ENCODE measurements at places on chromosomes 12 and 14. TPM values are rescaled to one million over a fixed set of nuclear protein-coding genes. Genes with fewer than 3 reads are reported as not detected.

- H3K4me3 ChIP-seq: peak within 1 kb of the TSS; percentile 95
- H3K27me3 ChIP-seq: no peaks in the 10 kb centered on the region
- H3K27ac ChIP-seq: peak within 1 kb of the TSS; percentile 74
- peaks cover 25% of the 10 kb centered on the region for H3K4me1 ChIP-seq
These were observed at the start of gene BRI3BP for GRCh38 chr12:124993626-124994436. BRI3BP (plus strand) TSS chr12:124993645; CDS start chr12:124993791, 146 bp downstream.

DNA sequence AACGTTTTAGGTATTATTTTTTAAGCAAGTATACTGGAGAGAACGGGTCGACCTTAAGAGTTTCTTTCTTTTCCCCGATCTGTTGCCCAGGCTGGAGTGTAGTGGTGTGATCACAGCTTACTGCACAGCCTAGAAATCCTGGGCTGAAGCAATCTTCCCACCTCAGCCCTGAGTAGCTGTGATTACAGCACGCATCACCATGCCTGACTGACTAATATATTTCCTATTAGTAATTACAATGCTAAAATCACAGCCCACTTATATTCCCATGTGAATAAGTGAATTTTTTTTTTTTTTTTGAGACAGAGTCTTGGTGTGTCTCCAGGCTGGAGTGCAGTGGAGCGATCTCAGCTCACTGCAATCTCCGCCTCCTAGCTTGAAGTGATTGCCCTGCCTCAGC, 50.4 kb downstream of the DICER1 start:
- peaks cover 26% of the 10 kb centered on the region for H3K36me3 ChIP-seq
- H3K4me1 ChIP-seq: no peaks in the 10 kb centered on the region
- no peak overlapping the region for H3K4me3 ChIP-seq
- H3K27ac ChIP-seq: no peak overlapping the region

GRCh38 chr12:1319212-1319611, 275.2 kb downstream of the FBXL14 start:
- DNase-seq: no peak
- H3K36me3 ChIP-seq: peaks cover 14% of the 10 kb centered on the region
- H3K4me3 ChIP-seq: no peak overlapping the region
- peaks cover 12% of the 10 kb centered on the region for H3K4me1 ChIP-seq
- H3K27me3 ChIP-seq: no peaks in the 10 kb centered on the region

GRCh38 chr14:69262516-69262915, 2.6 kb downstream of the GALNT16 start:
- peaks cover 7% of the 10 kb centered on the region for H3K4me1 ChIP-seq
- no peak overlapping the region for H3K4me3 ChIP-seq
- peaks cover 50% of the 10 kb centered on the region for H3K27me3 ChIP-seq
- H3K36me3 ChIP-seq: no peaks in the 10 kb centered on the region
- no peak overlapping the region for H3K27ac ChIP-seq

DNA sequence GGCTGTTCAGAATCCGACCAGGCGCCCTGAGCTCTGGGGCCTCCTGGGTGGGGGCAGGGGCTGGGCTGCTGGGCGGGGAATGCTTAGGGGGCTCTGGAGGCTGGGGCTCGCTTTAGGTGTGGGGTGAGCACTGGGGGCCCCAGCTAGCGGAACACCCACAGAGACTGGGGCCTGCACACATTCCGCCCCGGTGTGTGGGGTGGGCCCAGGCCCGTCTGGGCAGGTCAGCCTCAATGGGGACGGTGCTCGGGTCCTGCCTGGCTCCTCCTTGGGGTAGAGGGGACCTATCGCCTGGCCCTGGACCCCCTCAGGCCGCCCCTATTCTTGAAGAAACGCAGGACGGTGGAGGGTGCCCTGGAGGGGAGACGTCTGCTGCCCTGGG, 364.8 kb downstream of the TMEM121 start:
- H3K4me1 ChIP-seq: no peaks in the 10 kb centered on the region
- no peaks in the 10 kb centered on the region for H3K36me3 ChIP-seq
- DNase-seq: no peak
- H3K27ac ChIP-seq: no peak overlapping the region
- H3K4me3 ChIP-seq: no peak overlapping the region
- H3K27me3 ChIP-seq: peaks cover 7% of the 10 kb centered on the region

GRCh38 chr14:93065272-93065730, 50.4 kb downstream of the ITPK1 start:
- H3K27ac ChIP-seq: peak overlapping the region; percentile 85
- H3K36me3 ChIP-seq: no peaks in the 10 kb centered on the region
- H3K4me3 ChIP-seq: peak overlapping the region; percentile 8
- H3K27me3 ChIP-seq: no peaks in the 10 kb centered on the region
- peak; percentile 25 for DNase-seq
- H3K4me1 ChIP-seq: peaks cover 56% of the 10 kb centered on the region

- H3K27ac ChIP-seq: no peak overlapping the region
- DNase-seq: no peak
- H3K36me3 ChIP-seq: no peaks in the 10 kb centered on the region
- H3K4me3 ChIP-seq: no peak overlapping the region
- H3K27me3 ChIP-seq: peaks cover 6% of the 10 kb centered on the region
These were observed 102.7 kb downstream of the KCNMB4 start for GRCh38 chr12:70468741-70469140.

- no peak overlapping the region for H3K4me3 ChIP-seq
- no peaks in the 10 kb centered on the region for H3K36me3 ChIP-seq
- no peaks in the 10 kb centered on the region for H3K4me1 ChIP-seq
- no peak overlapping the region for H3K27ac ChIP-seq
- DNase-seq: no peak
- H3K27me3 ChIP-seq: peaks cover 50% of the 10 kb centered on the region
These were observed 80.9 kb upstream of the OTX2 start for GRCh38 chr14:56891226-56891625.

- H3K27me3 ChIP-seq: no peaks in the 10 kb centered on the region
- no peaks in the 10 kb centered on the region for H3K36me3 ChIP-seq
- no peak overlapping the region for H3K4me3 ChIP-seq
- H3K4me1 ChIP-seq: no peaks in the 10 kb centered on the region
These were observed 126.4 kb upstream of the PLEKHA5 start for GRCh38 chr12:19003141-19003540.

GRCh38 chr14:58071341-58071740, 80.7 kb downstream of the ARMH4 start:
- no peak overlapping the region for H3K4me3 ChIP-seq
- no peak overlapping the region for H3K27ac ChIP-seq
- no peak for DNase-seq
- peaks cover 15% of the 10 kb centered on the region for H3K27me3 ChIP-seq

DNA sequence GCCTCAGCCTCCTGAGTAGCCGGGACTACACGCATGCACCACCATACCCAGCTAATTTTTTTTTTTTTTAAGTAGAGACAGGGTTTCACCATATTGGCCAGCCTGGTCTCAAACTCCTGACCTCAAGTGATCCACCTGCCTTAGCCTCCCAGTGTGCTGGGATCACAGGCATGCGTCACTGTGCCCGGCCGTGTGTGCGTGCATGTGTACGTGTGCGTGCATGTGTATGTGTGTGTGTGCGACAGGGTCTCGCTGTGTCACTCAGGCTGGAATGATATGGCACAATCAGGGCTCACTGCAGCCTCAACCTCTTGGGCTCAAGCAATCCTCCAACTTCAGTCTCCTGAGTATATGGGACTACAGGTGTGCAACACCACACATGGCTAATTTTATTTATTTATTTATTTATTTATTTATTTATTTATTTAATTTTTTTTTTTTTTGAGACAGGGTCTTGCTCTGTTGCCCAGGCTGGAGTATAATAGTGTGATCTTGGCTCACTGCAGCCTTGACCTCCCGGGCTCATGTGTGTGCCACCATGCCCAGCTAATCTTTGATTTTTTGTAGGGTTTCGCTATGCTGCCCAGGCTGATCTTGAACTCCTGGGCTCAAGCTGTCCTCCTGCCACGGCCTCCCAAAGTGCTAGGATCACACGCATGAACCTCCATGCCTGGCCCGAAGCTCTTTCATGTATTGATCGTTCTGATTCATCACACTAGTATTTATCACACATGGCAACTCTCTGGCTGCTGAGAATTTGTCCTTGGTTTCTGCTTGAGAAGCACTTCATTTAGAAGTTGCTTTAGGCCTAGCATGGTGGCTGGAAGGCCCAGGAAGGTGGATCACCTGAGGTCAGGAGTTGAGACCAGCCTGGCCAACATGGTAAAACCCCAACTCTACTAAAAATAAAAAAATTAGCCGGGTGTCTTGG, 35.9 kb upstream of the CLIP1 start:
- DNase-seq: no peak
- H3K36me3 ChIP-seq: no peaks in the 10 kb centered on the region
- no peak overlapping the region for H3K27ac ChIP-seq
- no peaks in the 10 kb centered on the region for H3K27me3 ChIP-seq

DNA sequence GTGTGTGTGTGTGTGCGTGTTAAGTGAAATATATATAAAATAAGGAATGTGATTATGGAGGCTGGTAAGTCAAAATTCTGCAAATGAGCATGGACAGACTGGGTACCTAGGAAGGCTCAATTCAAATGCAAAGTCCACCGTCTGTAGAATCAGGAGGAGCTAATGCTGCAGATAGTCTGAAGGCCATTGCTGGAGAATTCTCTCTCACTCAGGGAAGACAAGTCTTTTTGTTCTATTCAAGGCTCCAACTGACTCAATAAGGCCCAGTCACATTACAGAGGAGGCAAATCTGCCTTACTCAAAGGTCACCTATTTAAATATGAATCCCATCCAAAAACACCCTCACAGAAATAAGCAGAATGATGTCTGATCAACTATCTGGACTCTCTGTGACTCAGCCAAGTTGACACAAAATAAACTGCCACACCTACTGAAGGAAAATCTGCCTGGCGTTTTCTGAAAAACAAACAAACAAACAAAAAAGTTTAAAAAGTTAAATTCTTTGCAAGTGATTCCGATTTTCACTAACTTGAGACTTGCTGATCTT, 684 bp upstream of the KLRF2 start:
- no peaks in the 10 kb centered on the region for H3K27me3 ChIP-seq
- DNase-seq: no peak
- no peaks in the 10 kb centered on the region for H3K36me3 ChIP-seq
- no peaks in the 10 kb centered on the region for H3K4me1 ChIP-seq
- H3K4me3 ChIP-seq: no peak overlapping the region

Gene FOS
- total RNA-seq: 39.1 TPM

Gene SPX
- 1.6 TPM for total RNA-seq

Gene LBHD2
- not detected for total RNA-seq

Data from activated T-cell treated with anti-CD3 and anti-CD28 coated beads, Interleukin-2, amount 50 U/mL, for 72 hours (primary cell).